ENCODE measurements at places on chromosomes 3 and 15. TPM values are rescaled to one million over a fixed set of nuclear protein-coding genes. Genes with fewer than 3 reads are reported as not detected.

Gene COMMD4
- total RNA-seq, result 43.2 TPM

DNA sequence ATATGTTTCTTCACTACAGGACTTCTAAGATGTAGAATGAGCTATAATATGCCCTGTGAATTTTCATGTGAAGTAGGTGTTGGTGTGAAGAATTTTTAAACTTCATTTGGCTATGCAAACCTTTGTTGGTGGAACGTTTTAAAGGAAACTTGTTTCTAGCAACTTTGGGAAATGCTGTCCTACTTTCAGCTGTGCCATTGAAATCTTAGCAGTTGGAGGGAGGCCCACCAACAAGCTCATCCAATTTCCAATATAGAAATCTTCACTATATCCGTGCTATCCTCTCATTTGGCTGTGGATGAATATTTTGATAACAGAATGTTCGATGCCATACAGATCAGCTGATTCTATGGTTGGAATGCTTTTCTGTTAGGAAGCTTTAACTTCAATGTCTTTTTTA lies 51.3 kb downstream of the GRM7 start:
- no peak for DNase-seq

DNA sequence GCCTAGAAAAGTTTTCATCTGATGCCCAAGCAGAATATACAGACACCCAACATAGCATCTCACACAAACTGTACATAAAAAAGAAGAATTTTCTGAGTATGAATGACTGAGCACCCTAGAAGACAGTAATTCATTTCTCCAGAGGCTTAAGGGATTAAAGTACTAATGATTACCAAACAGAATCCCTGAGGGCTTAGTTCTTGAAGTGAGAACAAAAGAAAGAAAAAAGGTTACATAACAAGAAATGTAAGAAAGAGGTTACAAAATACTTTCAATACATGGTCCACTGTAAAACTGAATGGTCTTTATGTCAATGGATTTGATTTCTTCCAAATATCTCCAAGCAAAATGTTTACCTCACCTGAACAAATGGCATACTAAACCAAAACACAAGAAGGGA lies 9.1 kb upstream of the NEK10 start:
- no peak for DNase-seq

GRCh38 chr15:68585574-68586273 lies 6.9 kb downstream of the CORO2B start:
- no peak for DNase-seq

DNA sequence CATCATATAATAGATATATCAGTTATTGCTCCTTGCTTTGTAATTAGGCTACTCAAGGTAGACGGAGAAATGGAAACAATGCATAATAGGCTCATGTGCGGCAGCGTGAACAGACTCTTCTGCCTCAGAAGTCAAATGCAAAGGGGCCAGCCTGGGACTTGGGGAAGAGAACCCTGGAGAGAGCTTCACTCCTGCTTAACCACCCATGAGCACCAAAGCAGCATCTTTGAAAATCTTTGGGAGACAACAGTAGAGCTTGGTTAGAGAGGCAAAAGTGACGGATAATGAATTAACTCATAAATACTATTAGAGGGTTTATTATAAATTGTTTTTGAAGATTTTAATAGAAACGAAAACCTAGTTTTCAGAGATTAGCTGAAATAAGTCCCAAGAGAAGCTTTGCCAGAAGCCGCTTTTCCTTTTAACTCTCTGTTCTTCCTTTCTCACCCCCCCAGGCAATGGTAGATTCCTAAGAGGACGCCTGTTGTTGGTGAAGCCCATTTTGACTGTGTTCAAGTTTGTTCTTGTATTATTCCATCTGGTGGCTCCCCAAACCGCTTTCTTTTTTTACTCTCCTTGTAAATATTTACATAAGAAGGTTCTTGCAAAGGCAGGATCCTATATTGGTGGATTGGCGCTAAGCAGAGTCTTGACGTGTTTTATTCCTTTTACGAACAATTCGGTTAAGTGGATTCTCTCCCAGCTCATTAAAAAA lies 196.0 kb upstream of the TPRG1 start:
- DNase-seq, result no peak

DNA sequence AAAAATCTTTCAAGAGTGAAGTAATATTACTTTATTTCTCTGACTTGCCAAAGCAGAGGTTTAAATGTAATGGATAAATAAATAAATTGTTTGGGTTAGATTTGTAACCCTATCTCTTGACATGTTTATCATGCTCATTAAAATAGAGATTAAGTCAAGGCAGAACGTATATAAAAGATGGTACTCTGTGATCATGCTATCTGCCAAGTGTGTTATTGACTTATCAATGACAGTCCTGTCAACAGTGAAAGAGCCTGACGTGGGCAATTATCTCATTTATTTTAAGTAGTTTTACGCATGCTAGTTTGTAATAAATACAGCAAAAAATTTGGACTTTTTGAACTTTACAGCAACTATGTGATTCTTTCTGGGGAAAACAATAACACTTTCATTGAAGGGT lies 43.7 kb downstream of the PROS1 start:
- no peak for DNase-seq
